Right renal pelvis (tissue), 4 donors: ENCODE measurements at places on chromosomes 16 and 17.

GRCh38 chr16:50879873-50880695 lies 138.2 kb downstream of the CYLD start:
- no peak for DNase-seq

GRCh38 chr17:48283411-48283810 lies 146.6 kb downstream of the SKAP1 start:
- no peak for DNase-seq

DNA sequence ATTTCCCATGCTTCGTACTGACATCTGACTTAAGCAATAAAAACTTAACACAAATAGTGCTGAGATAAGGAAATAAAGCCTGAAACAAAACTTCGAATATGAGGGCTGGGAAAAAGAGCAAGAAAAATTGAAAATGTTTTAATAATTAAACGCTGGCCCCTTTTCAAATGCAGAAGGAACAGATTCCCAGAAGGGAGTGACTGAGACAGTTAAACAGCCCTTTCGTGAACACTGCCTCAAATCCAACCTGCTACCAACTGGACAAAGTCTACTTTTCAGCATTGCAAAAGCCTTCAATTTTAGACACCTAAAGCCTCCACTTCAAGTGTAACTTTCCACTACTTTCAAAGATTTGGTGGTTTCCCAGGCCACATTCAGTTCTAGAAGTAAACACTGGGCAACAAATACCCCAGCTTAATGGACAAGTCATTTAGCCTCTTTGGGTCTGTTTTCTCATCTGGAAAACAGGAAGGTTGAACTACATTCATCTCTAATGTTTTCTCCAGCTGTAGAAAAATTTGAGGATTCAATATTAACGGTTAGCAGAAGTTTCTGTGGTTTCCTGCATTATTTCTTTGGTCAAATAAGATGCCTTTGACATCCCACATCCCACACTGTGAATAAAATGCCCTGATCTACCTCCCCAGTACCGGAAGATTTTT lies 11.8 kb downstream of the RFFL start:
- DNase-seq, result no peak

DNA sequence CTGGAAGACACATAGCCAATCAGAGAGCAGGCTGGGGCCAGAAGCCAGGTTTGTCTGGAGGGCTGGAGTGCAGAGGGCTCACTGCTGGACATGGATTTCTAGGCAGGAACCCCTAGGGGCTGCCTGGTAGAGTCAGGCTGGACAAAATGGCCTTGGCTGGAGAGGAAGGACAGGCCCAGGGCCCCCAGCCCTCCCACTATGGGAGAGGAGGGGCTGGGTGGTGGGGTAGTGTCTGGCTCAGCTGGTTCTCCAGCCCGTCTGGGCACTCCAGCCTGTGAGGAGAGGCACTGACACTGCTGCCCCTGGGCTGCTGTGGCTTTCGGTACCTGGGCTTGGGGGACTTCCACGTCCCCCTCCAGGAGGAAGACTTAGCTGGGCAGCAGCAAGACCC lies 21.7 kb upstream of the DOK4 start:
- DNase-seq, result no peak

DNA sequence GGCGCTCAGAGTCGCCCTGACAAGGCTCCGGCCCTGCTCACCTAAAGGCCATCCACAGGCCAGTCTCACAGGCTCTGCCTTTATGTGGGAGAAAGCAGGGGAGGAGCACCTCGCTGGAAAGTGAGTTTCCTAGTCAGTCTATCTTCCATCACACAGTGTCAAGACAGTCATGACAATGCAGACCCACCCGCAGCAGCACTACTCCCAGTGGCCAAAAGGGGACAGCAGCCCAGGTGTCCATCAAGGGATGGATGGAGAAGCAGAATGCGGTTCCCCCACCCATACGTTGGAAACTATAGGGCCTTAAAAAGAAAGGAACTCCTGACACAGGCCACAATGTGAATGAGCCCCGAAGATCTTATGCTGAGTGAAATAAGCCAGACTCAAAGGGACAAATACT lies 226.8 kb downstream of the ENGASE start:
- DNase-seq, result no peak

DNA sequence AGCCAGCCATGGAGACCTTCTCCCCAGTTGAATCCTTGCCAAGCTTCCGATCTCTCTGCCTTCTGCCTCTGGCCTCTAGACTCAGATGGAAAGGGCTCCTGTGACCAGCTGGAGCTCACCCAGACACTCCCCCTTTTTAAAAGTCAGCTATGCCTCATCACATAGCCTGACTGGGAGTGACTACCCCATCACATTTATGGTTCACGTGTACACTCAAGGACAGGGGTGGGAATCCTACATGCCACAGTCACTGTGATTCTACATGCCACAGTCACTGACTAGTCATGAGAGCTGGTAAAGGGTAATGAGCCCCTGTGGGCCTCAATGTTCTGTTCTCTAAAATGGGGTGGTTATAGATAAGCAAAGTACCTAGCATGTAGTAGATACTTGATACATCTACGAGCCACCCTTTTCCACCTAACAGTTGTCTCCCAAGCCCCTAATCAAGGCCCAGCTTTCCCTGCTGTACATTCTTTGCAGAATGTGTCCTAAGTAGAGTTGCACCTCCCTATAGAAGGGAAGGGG lies 85.1 kb downstream of the RGS9 start:
- no peak for DNase-seq

DNA sequence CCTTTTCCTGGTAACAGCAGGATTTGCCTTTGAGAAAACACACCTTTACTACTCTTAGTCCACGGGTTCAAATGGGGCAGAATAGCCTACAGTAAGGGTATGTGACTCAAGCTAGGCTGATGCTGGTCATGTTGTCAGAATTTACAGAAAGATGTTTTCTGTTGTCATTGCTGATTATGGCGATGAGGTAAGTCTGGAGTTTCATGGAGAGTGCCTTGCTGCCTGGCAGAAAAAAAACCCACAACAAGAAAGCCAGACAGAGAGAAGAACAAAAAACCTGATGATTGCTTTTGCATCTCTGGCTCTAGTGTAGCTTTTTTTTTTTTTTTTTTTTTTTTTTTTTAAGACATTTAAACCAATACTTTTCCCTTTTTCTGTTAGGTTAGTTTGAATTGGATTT lies 47.9 kb downstream of the SLC6A4 start:
- DNase-seq, result no peak

- no peak for DNase-seq
These were observed 41.7 kb downstream of the SOX9 start for GRCh38 chr17:72162569-72162968.

GRCh38 chr17:49117587-49118230 lies 14.9 kb upstream of the B4GALNT2 start:
- no peak for DNase-seq

GRCh38 chr16:64440421-64440831 lies 681.4 kb downstream of the CDH11 start:
- no peak for DNase-seq

- DNase-seq, result no peak
These were observed 138.4 kb downstream of the PRKCB start for GRCh38 chr16:23974223-23974622.

DNA sequence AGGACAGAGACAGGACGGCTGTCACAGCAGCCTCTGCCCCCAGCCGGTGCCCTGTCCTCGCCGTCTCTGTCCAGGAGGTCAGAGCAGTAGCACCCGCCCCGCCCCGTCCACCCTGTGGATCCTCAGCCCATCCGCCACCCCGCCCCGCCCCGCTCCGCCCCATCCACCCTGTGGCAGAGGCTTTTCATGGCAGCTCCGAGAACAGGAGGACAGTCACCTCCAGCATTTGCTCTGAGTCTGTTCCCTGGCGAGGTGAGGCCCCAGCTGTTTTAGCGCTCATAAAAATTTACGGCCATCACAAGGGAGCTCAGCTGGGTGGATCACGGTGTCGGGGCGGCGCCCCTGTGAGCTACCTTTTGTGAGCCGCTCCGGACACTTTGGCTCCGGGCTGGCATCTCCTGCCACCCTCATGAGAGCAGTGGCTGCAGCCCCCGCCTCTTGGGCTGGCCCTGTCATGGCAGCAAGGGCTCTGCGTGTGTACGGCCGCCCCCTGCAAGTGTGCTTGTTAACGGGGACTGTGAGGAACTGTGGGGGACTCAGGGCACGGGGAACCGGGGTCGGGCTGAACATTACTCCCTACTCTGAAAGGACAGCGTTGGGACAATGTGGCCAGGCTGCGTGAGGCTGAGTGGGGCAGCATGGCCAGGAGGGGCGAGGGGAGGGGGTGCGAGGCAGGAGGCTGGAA lies 32.3 kb upstream of the GNG13 start:
- no peak for DNase-seq

GRCh38 chr16:25184771-25185170 lies 32.0 kb upstream of the AQP8 start:
- DNase-seq, result no peak

GRCh38 chr16:50665128-50665878 lies 15.8 kb downstream of the SNX20 start:
- peak; percentile 58 for DNase-seq

DNA sequence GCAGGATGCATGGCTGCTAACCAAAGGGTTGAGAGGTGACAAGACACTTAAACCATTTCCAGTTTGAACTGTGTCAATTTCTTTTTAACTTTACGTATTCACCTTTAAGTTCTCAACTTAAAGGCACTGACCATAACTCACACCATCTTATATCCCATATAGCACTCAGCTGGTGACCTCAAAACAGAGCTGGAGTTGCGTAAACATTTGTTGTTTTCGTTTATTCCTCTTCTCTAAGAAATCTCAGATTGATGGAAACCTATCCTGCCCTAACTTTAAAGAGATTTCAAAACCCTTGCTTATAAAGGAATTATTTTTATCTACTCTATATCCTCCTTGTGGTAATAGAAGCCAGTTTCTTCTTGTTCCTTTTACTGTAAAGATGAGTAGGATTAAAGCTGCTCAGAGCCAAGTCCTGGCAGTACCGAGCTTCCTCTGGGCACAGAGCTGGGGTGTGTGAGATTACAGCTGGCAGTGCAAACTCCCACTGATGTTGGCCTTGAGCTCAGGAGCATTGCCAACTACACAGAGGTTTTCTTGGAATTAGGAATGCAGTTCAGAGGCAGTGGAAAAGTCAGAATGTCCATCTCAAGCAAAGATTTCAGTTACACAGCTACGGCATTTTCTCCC lies 1.3 kb downstream of the KCTD2 start:
- no peak for DNase-seq

DNA sequence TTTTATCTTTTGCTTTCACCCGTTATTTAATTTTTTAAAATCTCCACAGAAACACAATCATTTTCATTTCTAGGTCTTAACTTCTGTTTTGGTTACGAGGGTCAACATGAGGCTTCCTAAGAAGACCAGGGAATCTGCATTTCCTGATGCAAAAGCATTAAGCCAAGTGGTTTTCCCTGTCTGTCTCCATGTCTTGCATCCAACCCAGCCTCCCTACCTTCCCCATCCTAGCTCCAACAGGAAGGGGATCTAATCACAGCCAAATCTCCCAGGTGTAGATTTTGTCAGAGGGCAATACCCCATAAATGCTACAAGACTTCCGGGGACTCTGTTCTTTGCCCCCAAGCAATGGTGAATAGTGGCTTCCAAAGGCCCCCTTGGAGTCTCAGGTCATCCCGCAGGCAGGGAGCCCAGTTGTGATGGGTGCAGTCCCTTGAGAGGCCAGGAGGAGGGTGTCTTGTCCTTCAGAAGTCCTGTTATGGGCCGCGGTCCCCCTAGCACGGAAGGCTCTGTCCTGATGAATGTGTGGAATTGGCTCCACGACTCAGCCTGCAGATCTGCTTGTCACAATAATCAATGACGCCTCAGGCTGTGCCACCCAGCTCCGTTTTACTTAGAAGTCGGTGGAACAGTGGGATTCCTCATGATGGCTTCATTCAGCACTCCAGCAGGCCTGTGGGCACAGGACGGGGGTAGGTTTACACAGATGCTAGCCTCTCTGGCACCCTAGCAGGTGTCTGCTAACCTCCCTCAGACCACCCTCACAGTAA lies 141.1 kb downstream of the RGS9 start:
- DNase-seq, result peak; percentile 29

DNA sequence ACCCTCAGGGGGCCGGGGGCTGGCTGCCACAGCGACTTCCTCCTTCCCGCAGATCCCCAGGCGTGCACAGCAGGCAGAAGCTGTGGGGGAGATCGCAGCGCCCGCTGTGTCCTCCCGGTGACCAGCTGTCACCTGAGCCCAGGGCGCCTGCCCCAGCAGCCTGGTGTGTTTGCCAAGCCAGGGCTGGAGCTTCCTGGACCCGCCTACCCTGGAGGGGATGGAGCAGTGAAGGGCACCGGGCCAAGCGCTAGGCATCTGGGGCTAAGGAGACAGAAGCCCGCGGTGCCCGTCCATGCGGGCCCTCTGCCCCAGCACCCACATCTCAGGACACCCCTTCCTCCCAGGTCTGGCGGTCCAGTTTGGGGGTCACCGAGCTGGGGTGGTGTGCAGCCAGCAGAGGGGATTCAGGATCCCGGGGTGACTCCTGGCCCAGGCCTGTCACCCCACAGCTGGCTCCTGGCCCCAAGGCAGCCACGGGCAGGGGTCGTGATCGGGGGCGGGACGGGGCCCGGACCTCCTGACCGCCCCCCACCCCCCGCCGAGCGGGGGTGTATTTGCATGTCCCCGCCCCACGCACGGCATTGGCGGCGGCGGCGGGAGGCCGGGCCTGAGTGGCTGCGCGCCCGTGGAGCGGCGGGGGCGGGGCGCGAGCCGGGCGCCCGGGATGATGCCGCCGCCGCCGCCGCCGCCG lies at the start of gene RAB26:
RAB26 (plus strand) TSS at position 645 of the 691 bp plus-strand sequence. CDS start 159 bp downstream, outside the sequence.
- DNase-seq, result no peak

DNA sequence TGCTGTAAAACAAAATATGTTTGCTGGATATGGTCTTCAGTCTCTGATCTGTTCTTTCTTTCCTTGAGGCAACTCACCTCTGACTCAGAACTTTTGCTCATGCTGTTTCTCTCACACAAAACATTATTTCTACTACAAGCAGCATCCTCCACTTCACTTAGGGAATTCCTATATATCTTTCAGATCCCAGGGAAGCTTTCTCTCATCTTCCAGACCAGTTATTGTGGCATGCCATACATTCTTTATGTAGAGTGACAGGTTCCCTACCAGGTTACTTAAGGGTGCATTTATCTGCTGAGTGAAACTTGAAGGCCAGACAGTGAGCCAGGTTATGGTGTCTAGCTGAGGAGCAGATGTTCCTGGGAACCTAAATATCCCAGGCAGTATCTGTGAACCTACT lies 1226.0 kb downstream of the CDH8 start:
- no peak for DNase-seq

- no peak for DNase-seq
These were observed 10.3 kb downstream of the TNRC6C start for GRCh38 chr17:77968788-77969187.

- no peak for DNase-seq
These were observed 138.4 kb downstream of the PCTP start for GRCh38 chr17:55889271-55889670.

DNA sequence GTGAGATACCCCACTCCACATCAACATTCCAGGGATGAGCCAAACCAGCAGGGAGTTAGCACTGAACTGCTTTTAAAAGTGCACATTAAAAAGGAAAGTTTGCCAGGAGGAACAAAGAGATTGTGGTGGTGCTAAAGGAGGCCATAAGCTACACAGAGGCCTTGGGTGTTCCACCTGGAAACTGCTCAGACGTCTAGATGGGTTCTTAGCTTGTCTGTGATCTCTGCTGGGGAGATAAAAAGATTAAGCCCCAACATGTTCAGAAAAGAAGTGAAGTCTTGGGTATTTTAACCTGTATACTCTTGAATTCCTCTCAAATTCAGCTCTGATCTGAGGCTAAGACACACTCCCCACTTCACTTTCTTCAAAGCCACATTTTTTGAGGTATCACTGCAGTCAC lies 10.4 kb downstream of the HAS3 start:
- DNase-seq, result no peak

GRCh38 chr17:80783971-80784370 lies 207.7 kb upstream of the CHMP6 start:
- DNase-seq, result no peak

- DNase-seq, result no peak
These were observed 7.6 kb upstream of the IRX5 start for GRCh38 chr16:54923055-54923473.
